Caco-2 (cell line): ENCODE measurements at places on chromosomes 5 and 9. TPM values are rescaled to one million over a fixed set of nuclear protein-coding genes. Genes with fewer than 3 reads are reported as not detected.
A peak's percentile ranks its signal among the peaks of the same experiment; 100 is the strongest.

DNA sequence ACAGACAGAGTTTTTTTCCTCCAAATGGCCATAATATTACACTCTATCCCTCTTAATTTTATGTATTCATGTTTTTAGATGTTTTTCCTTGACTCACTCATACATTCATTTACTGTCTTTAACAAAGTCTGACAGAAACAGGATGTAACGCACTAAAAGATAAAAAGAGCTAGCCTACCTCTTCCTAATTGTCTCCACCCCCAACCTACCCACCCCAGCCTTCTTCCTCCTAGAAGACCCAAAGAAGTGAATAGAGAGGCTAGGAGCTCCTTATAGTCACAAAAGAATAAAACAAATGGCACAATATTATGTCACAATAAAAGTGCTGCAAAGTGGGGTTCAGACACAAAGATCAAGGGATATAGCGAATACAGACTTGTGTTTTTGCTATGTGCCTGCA, 719 bp downstream of the NOL8 start:
- no peaks in the 10 kb centered on the region for H3K27me3 ChIP-seq
- no peaks in the 10 kb centered on the region for H3K36me3 ChIP-seq
- H3K4me1 ChIP-seq: no peaks in the 10 kb centered on the region

DNA sequence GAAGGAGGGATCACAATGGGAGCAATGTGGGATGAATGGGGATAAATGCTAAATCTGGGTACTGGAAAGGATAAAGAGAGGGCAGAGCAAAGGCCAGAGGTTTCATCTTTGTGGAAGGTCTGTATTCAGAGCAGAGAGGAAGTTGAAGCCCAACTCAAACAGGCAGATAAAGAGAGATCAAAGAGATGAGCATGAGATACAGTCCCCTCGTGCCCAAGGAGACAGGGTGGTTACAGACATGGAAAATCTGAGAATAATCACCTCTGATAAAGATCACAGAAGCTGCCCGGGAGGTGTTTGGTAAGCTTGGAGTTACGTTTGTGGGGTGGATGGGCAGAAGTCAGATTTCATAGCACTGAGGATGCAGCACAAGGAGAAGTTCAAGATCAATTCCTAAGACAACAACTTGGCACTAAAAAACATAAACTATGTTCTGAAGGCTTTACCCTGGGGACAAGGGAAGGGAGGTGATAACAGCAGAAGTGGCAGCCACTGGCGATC, 459 bp upstream of the ERAP2 start:
- H3K4me1 ChIP-seq: peaks cover 4% of the 10 kb centered on the region; the same call in 1 of the 2 replicates
- DNase-seq: peak; percentile 34
- no peaks in the 10 kb centered on the region for H3K27me3 ChIP-seq
- H3K4me3 ChIP-seq: peak overlapping the region; percentile 27
- no peaks in the 10 kb centered on the region for H3K36me3 ChIP-seq

- no peak for DNase-seq
- no peak overlapping the region for H3K4me3 ChIP-seq
- H3K4me1 ChIP-seq: no peaks in the 10 kb centered on the region
- no peak overlapping the region for H3K27ac ChIP-seq
- H3K27me3 ChIP-seq: no peaks in the 10 kb centered on the region
Observed at GRCh38 chr9:316382-316965, 101.8 kb downstream of the DOCK8 start.

DNA sequence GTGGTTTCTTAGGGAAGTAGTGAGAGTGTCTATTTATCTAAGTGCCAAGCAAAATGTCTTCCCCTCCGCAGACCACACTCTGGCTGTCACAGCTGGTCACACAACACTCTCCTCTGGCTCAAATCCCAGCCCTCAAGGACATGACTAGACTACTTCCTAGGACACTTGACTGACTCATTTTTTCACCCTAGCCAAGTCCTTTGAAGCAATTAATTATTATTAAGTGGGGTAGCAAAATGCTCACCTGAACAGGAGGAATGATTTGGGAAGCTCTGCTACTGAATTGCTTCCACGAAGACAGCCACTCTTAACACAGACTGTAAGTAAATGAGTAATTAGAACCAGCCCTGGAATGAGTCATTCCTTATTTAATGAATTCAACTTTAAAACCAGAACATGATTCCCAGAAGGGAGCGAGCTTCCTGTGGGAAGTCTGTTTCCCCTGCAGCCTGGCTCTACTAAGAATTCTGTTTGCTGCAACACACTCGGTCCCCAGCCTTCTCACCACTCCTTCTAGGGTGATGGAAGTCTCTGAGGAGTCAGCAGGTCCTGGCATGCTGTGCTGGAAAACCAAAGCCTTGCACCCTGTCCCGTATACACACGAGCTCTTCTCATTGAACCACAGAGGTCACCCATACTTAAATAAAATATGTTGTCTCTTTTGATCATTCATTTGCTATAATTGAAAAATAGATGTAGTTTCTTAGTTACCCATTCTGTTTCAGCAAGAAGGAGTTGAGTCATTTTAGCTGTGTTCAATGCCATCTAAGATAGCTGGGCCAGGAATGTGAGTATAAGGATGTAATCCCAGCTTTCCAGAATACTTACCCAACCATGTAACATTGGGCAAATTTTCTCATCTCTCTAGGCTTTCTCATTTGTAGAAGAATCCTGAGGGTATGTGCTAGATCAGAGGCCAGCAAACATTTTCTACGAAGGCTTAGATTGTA, 218.6 kb upstream of the RASEF start:
- no peak overlapping the region for H3K27ac ChIP-seq
- H3K27me3 ChIP-seq: no peaks in the 10 kb centered on the region
- DNase-seq: no peak
- H3K4me3 ChIP-seq: no peak overlapping the region
- no peaks in the 10 kb centered on the region for H3K36me3 ChIP-seq

- H3K4me1 ChIP-seq: no peaks in the 10 kb centered on the region
- DNase-seq: no peak
- no peak overlapping the region for H3K27ac ChIP-seq
- no peak overlapping the region for H3K4me3 ChIP-seq
- no peaks in the 10 kb centered on the region; the same call in none of the 2 replicates for H3K27me3 ChIP-seq
- H3K36me3 ChIP-seq: no peaks in the 10 kb centered on the region
Observed at GRCh38 chr5:113092683-113093082, 116.1 kb downstream of the DCP2 start.

DNA sequence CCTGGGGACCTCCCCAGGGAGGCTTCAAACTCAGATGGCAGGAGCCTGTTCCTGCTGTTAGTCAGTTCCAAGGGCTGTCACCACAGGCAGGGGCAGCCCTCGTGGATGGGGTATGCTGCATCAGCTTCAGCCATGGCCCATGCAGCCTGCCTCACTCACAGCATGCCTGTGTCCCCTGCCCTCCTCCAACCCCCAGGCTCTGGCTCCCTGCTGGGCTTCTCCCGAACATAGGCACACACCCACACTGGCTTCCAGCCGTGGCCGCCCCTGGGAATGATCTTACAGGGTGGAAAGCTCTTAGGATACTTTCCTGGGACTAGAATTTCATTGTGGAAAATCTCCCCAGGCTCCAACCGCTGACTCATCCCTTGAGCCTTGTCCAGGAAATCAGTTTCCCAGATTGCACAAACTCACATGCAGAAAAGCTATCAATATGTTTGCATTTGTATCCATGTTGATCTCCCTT, 163.8 kb downstream of the SEC61B start:
- no peaks in the 10 kb centered on the region for H3K36me3 ChIP-seq
- H3K27ac ChIP-seq: no peak overlapping the region
- DNase-seq: no peak
- no peaks in the 10 kb centered on the region; the same call in 1 of the 2 replicates for H3K27me3 ChIP-seq

GRCh38 chr5:149063017-149063687, at the start of gene SH3TC2:
TSS of gene SH3TC2 (minus strand) at chr5:149063062. CDS start at chr5:149063022, 40 bp downstream.
- H3K27ac ChIP-seq: peak within 1 kb of the TSS; percentile 43
- H3K4me1 ChIP-seq: peaks cover 37% of the 10 kb centered on the region
- H3K36me3 ChIP-seq: no peaks in the 10 kb centered on the region

DNA sequence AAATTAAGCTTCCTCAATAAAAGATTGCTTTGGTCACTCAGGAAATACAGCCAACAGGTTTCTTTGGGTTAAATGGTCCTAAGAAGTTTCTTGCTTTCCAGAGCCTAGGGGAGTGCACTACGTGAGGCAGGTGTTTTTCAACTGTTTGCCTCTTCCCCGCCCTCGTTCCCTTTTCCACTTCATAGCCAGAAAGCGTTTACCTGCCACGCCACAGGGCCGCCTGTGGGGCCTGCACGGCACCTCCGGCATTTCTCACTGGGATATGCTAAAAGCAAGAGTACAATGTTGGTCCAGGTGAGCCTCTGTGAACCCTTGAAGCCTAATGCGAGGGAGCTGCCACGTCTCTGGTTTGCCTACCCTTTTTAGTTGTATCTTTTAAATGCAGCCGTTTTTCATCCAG, 167.6 kb upstream of the OTULINL start:
- DNase-seq: no peak
- no peaks in the 10 kb centered on the region for H3K4me1 ChIP-seq

DNA sequence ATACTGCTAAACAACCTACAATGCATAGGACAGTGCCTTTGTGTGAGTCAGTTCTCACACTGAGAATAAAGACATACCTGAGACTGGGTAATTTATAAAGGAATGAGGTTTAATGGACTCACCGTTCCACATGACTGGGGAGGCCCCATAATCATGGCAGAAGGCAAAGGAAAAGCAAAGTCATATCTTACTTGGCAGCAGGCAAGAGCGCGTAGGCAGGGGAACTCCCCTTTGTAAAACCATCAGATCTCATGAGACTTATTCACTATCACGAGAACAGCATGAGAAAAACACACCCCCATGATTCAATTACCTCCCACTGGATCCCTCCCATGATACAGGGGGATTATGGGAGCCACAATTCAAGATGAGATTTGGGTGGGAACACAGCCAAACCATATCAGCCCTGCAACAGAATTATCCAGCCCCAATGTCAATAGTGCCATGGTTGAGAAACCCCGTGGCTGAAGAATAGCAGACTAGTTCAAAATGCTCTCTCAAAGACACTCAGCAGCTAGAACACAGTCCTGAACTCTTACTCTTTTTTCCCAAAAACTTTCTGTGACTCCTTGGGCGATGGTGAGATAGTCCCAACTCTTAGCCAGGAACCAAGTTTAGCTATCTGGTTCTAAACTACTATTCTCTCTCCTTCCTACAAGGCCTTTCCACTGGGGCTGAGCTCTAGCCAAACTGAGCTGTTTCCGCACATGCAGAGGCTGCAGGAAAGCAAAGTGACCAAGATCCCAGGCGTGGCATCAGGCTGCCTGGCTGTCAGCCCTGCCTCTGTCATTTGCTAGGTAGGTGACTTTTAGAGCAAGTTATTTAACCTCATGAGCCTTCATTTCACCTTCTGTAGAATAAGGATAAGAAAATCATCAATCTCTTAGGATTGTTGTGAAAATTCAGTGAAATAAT, 21.7 kb downstream of the FAT2 start:
- H3K36me3 ChIP-seq: no peaks in the 10 kb centered on the region
- H3K27me3 ChIP-seq: no peaks in the 10 kb centered on the region; the same call in none of the 2 replicates
- no peak overlapping the region for H3K4me3 ChIP-seq
- H3K4me1 ChIP-seq: no peaks in the 10 kb centered on the region
- no peak for DNase-seq

- no peak overlapping the region for H3K4me3 ChIP-seq
- H3K27me3 ChIP-seq: no peaks in the 10 kb centered on the region
- H3K27ac ChIP-seq: no peak overlapping the region
- no peak for DNase-seq
- no peaks in the 10 kb centered on the region for H3K4me1 ChIP-seq
Observed at GRCh38 chr5:145429170-145429569, 406.0 kb downstream of the PRELID2 start.

DNA sequence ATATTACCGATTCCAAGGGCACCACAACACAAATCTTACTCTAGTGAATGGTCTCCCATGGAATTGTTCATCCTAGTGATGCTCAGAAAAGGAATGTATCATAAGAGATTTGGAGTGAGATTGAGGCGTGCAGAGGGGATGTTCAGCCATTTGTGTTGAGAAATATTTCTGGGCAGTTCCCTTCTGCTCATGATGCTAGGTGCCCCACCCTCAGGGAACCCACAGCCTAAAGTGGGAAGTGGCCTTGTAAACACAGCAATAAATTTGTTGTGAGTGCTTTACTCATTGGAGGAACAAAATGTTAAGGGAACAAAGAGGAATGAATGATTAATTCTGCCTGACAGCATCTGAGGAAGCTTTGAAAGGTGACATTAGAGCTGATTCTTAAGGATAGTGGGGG, 129.9 kb downstream of the TLE4 start:
- no peak overlapping the region for H3K27ac ChIP-seq
- H3K4me3 ChIP-seq: no peak overlapping the region
- no peak for DNase-seq
- H3K36me3 ChIP-seq: no peaks in the 10 kb centered on the region
- no peaks in the 10 kb centered on the region for H3K27me3 ChIP-seq

DNA sequence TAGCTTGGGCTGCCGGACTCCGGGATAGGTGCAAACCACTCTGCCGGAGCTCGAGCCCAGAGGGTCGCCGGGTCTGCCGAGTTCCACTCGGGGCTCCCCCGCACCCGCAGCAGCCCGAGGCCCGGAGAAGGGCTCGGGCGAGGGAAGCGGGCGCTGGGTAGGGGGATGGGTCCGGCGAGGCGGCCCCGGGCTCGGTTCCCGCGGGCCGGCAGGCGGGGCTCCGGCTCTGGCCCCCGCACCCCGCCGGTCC, 507 bp downstream of the RICTOR start:
- H3K27me3 ChIP-seq: no peaks in the 10 kb centered on the region
- H3K27ac ChIP-seq: peak overlapping the region; percentile 94
- H3K4me1 ChIP-seq: peaks cover 6% of the 10 kb centered on the region; the same call in 1 of the 2 replicates
- peak; percentile 40 for DNase-seq

- no peaks in the 10 kb centered on the region for H3K36me3 ChIP-seq
- no peaks in the 10 kb centered on the region for H3K4me1 ChIP-seq
- H3K27ac ChIP-seq: no peak overlapping the region
- H3K27me3 ChIP-seq: no peaks in the 10 kb centered on the region
- H3K4me3 ChIP-seq: no peak overlapping the region
Observed at GRCh38 chr5:170361116-170361515, 28.1 kb downstream of the KCNMB1 start.

DNA sequence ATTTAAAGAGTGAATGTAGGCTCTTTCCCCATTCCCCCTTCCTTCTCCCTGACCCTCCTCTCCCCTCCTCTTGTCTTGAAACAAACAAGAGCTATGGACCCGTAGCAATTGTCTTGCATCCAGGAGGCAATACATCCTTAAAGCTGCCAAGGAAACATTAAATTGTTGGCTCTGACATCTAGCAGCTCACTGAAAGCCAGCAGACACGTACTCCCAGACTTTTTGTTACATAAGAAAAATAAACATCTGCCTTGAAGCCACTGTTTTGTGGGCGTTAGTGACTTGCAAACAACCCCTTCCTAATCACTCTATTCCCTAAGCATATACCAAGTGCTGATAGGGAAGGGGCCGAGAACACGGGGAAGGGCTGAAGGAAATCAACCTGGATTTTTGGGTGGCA, 8.6 kb downstream of the SLC45A2 start:
- no peak overlapping the region for H3K4me3 ChIP-seq
- H3K36me3 ChIP-seq: no peaks in the 10 kb centered on the region
- DNase-seq: no peak
- H3K27ac ChIP-seq: no peak overlapping the region
- H3K4me1 ChIP-seq: no peaks in the 10 kb centered on the region
- H3K27me3 ChIP-seq: no peaks in the 10 kb centered on the region

Gene TRAF1
- 1.1 and 1.3 TPM in 2 replicates for total RNA-seq

Gene CYSRT1
- total RNA-seq: 1.7 and 1.8 TPM in 2 replicates

Gene KIAA0825
- 0.26 and 0.50 TPM in 2 replicates for total RNA-seq

Gene OR1J2
- total RNA-seq: not detected in 2 replicates

Gene TAF1L
- not detected in 2 replicates for total RNA-seq

Gene IFNB1
- not detected in 2 replicates for total RNA-seq

Gene CENPH
- 30.2 and 32.4 TPM in 2 replicates for total RNA-seq

Gene EXOC3
- 41.9 and 44.5 TPM in 2 replicates for total RNA-seq

Gene SPATA31D4
- total RNA-seq: not detected in 2 replicates

Gene KCNV2
- not detected in 2 replicates for total RNA-seq

Gene SNCAIP
- 1.0 and 1.2 TPM in 2 replicates for total RNA-seq

Gene FBXO4
- total RNA-seq: 8.1 and 9.7 TPM in 2 replicates
